ENCODE measurements at places on chromosomes 4 and X.
A peak's percentile ranks its signal among the peaks of the same experiment; 100 is the strongest.

DNA sequence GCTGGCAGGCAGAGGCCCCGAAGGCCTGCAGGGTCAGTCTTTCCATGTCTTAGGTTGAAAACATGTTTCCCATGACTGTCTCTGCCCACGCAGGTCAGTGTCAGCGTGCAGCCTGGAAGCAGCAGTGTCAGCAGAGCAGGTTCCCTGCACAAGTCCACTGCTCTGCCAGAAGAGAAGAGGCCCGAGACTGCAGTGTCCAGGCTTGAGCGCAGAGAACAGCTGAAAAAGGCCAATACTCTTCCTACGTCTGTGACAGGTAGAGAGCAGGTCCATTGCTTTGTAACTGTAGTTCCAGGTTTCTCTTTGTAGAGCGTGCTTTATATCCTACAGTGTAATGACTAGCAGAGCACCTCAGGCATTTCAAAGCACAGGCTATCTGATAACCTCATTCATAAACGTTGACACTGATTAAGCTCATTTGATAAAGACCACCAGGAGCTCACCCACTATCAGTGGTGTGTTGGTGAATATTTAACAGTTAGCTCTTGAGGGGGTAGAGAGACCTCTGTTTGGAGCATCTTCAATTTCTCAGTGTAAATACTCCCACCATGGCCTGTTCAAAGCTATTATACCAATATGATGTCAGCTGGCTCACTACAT is 63.2 kb downstream of the AASDH start:
- DNase-seq: no peak

GRCh38 chr4:71498625-71499024 is 159.8 kb downstream of the SLC4A4 start:
- DNase-seq: no peak

GRCh38 chr4:154009191-154009590 is 220.3 kb upstream of the SFRP2 start:
- DNase-seq: no peak

DNA sequence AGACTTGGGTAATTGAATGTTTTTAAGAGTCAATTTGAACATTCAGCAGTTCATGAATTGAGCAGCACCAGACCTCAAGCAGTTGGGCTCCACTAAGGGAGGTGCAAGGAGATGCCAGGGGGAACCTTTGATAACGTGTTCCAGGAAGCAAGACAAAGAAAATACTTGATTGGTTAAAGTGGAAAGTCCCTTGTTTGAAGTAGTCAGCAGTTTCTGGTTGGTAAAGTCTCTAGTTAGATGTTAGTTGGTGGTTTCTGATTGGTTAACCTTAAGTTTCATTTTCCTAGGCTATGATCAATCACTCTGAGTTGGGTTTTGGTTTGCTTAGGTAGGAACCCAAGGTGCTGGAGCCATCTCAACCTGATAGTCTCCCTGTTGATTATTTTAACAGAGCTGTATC is 4.0 kb downstream of the HERC6 start:
- DNase-seq: peak; percentile 67

DNA sequence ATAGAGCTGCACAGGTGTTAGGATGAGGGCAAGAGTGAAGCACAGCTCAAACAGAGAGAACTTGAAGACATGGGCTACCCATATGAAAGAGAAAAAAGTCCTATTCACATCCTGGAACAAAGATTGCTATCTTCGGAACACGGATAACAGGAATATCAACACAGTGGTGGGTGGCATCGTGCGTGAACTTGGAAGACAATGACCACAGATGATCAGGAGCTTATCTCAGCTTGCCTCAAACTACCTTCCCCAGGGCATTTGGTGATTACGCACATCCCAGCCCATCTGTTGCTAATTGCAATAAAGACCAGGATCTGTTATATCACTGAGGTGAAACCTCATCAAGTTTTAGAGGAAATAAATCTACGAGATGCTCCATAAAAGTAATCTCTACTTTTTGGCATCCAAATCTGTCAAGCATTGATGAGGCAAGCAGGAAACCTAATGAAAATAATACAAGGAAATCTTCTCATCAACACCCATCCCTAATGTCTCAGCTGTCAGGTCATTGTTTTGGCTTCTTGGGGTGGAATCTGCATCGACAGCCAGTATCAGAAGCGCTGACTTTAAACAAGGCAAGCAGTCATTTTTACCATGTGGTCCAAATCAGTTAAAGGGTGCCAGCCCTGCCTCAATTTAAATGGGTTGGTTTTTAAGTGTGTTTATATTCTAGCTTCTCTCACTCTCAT is 188.2 kb downstream of the SPCS3 start:
- no peak for DNase-seq

DNA sequence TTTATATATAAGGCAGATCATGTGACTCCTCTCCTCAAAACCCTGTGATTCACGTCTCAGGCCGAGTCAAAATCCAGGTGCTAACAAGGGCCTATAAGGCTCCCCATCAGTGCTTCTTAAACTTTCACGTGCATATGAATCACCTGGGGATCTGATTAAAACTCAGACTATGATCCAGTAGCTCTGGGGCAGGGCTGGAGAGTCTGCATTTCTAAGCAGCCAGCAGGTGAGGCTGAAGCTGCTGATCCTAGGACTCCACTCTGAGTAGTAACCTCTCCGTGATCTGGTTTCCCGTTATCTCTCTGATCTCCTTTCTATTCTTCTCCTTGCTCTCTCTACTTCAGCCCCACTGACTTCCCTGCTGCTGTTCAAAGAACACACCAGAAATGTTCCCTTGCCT is 252.4 kb upstream of the RPS6KA3 start:
- no peak for DNase-seq

GRCh38 chr4:17066236-17066635 is 167.8 kb upstream of the LDB2 start:
- no peak for DNase-seq

GRCh38 chrX:100478714-100479306 is 68.7 kb upstream of the PCDH19 start:
- DNase-seq: no peak

- peak; percentile 18 for DNase-seq
Observed at GRCh38 chrX:110407910-110408545, 49.4 kb downstream of the RTL9 start.

DNA sequence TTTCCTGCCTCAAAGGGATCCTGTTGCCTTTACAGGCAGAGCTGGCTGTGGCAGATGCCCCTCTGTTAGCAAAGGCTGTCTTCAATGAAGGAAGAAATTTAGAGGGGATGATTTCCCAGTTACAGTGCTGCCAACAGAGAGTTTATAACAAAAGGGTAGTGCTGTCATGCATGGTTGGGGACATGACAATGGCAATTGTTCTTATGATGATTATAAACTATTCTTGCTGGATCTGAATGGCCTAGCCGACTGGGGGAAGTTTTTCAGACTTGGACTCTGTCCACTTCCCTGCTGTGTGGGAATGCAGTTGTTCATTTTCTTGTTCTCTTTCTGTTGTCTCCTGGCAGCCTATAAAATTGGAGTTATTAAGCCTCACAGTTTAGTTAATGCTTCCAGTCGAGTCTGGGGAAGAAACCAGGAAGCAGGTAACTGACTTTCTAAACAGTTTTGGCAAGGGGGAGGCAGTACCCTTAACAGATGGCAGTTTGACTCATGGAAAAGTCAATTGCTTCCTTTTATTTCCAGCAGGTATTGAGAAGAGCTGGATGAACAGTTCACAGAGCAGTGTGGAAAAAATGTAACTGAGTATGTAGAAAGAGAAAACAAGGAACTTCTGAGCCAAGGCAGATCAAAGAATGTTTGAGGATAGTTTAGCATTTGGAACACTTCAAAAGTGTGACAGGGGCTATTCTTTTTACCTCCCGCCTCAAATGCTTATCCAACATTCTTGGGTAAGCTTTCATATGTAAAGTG is 582.6 kb downstream of the RAPGEF2 start:
- DNase-seq: no peak

GRCh38 chr4:26355392-26356052 is 34.7 kb downstream of the RBPJ start:
- no peak for DNase-seq

DNA sequence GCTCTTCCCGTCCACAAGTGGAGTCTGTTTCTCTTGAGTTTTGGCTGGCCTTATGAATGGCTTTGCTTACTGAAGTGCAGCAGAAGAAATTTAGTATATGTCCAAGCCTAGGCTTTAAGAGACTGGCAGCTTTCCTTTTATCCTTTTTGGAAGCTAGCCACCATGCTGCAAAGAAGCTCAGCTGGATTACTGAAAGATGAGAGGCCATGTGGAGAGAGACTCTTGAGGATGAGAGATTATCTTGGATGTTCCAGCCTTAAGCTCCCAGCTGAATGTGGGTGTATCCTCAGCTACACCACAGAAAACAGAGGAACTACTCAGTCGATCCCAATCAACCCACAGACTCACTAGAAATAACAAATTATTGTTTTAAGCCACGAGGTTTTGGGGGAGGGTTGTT is 12.5 kb downstream of the CCNG2 start:
- DNase-seq: no peak

GRCh38 chr4:104592183-104592582 is 97.5 kb upstream of the CXXC4 start:
- no peak for DNase-seq

DNA sequence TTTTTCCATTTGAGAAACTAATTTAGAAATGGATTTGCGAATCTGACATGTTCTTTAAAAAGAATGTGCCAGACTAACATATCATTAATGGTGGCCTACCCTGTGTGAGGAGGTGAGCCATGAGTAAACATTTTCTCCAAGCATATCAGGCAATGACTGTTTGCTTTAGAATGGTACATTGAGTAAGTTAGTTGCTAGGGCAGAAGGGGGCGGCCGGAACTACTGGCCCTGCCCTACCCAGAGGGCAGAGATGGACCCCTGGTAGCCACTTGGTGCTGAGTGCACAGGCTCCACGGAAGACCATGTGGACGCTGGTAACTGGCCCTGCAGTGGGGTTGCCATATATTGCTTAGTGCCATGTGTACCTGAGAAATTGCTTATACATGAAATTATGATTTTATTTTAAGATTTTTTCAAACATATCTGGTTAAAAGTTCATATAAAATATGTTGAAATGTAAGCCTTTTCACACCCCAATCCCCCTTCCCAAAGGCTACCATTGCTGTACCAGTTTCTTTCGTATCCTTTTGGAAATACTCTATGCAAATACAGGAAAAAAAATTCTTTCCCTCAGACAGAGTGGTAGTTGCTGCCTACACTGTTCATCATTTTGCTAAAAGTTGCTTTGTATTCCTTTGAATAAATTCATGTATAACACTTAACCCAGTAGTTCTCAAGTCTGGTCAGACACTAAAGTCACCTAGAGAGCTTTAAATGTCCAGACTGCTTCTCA is 8.8 kb downstream of the FNIP2 start:
- DNase-seq: no peak

DNA sequence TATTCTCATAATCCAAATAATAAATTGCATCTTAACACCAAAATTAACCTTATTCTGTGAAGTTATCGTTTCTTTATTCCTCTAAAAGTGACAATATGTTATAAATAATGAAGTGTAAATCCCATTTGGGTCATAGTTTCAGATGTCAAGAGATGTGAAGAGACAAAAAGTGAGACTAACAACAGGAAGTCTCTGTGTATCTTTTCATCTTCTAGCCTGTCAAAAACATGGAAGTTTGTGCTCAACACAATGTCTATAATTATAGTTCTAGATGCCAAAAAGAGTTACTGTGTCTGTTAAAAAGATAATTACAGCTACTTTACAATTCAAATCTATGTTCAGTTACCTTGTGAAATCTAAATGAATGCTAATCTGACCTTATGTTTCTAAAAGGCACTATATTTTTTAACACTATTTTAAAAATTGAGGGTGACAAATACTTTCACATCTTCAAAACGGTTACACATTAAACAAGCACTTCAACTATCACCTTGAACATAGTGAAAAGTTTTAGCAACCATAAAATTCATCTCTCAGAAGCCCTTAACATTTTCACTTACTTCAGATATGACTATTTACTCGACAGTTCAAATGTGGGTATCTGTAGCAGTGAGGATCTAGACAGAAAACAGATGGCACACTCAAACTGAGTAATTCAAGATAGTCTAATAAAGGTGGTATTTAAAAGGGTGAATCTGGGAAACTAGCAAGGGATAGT is 509.8 kb downstream of the ARAP2 start:
- no peak for DNase-seq

GRCh38 chrX:130916636-130917422 is 13.8 kb upstream of the ENOX2 start:
- peak; percentile 10 for DNase-seq

- DNase-seq: no peak
Observed at GRCh38 chrX:69096963-69097362, 68.3 kb downstream of the PJA1 start.

DNA sequence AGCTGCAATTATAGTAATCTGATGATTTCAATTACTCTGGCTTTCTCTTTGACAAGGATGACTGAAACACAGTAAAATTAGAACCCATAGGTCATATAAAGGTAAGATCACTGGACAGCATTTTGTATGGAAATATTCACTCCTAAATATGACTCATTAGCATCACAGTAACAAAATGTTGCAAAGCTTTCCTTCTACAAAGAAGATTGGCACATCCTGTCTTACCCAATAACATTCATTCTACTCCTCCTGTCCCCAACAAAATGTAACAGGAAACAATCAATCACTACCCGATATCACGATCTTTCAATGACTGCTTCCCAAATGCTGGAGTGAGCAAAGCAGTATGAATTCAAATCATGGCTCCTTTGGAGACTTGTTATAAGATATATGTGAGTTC is 95.3 kb downstream of the FANCB start:
- no peak for DNase-seq

DNA sequence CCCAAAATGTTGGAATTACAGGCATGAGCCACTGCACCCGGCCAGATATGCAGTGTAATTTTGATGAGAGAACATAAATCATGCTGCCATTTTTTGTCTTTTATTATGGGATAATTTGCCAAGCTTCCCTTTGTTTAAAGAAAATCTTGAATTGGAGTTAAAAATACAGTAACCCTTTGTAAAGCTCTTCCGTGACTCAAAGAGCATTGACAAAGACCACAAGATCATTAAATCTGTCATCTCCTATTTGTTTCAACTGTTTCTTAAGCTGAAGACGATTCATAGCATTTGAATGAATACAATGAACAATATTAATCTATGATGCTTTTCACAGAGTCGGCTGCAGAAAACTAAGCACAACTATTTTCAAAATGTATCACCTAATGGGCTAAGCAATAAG is 132.6 kb downstream of the ANAPC4 start:
- DNase-seq: no peak

DNA sequence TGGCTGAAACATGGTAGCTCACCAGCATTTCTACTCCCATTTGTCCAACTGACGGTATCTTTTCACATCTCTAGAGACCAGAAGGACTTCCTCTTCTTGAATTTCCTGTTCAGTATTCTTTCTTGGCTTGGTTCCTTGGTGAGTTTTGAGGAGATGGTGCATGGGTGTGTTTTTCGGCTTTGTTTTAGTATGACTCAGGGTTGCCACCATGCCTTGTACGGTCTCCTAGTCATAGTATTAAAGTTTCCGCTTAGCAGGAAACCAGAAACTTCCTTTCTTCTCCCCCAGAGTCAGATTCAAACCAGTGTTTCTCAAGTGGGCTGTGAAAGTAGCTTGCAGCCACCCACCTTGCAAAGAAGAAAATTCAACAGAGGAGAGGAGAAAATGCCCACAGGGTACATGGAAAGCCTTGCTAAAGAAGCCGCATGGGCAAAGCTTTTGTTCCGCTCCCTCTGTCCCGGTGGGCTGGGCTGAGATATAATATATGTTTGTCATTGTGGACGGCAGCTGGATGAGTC is 5.7 kb downstream of the CD99 start:
- peak; percentile 69 for DNase-seq

- DNase-seq: no peak
Observed at GRCh38 chrX:133544115-133544514, 128.8 kb upstream of the GPC4 start.

GRCh38 chr4:136241221-136241986 is 1290.9 kb downstream of the PCDH18 start:
- no peak for DNase-seq

Data from activated naive CD4-positive, alpha-beta T cell treated with Interleukin-2 at 50 U/mL for 16 hours (primary cell).